ENCODE measurements at places on chromosomes 12 and 14.

DNA sequence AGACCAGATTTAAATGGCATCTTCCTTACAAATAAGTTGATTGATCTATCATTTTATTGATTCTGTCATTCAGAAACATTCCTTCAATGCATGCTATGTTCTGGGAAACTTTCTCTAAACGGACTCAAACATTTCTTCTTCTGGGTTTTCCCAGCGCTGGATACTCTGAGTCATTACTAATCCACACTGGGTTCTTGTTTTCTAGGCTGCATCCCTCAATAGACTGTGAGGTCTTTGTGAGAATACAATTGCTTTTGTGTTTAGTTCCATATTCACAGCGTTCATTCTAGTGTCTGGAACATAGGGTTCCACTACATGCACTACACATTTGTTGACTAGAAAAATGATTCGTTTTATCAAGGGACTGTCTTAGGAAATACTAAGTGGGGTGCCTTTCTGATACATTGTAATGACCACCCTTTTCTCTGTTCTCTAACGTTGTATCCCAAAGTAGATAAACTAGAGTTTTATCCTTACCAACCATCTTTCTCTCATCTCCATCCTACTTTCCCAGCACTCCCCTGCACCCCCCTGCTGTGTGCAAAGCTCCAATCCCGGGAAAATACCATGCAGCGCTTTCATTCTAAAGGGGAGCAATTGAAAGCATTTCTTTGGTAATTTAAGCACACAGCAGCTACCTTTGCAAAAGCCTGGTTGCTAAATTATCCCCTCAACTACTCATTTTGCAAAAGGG lies 878.7 kb downstream of the DIO2 start:
- DNase-seq, result no peak

DNA sequence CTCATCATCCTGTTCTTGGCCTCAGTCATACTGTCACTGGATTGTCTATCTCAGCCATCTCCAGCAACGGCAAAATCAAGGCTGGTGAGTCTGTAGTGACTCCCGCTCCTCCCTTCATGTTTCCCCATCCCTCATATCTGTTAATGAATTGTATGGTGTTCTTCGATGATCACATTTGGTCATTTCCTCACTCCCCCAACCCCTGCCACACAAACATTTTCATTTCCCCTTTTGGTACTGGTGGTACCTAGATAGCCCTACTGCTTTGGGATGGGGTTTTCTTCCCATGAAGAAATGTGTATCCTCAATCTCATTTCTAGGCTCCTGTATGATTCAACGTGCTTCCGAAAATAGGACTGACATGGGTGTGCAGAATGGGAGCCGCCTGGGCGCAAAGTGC lies 2.7 kb upstream of the KLHL33 start:
- no peak for DNase-seq

- no peak for DNase-seq
Observed at GRCh38 chr12:96091833-96092232, 56.4 kb upstream of the LTA4H start.

GRCh38 chr12:113860950-113861349 lies 105.2 kb downstream of the RBM19 start:
- no peak for DNase-seq

- no peak for DNase-seq
Observed at GRCh38 chr14:69955855-69956845, 76.9 kb downstream of the SMOC1 start.

GRCh38 chr14:78967111-78967809 lies 797.1 kb downstream of the NRXN3 start:
- DNase-seq, result no peak

- DNase-seq, result no peak
Observed at GRCh38 chr12:49667325-49668090, 39.7 kb downstream of the FMNL3 start.

DNA sequence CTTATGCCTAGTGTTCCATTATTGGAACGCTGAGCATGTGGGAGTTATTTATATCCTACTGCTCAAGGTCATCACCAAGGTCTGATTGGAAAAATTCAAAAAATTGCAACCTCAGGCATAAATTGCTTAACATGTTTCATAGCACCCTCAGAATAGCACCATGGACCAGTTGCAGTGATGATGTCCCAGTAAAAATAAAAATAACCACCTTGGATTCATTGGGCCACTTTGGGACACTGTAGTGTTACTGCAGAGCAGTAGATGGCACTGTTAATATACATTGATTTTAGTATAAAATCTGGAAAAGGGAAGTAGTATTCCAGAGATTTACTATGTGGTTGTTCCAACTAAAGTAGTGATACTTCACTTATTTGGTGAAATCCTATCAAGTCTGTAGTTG lies 31.0 kb upstream of the PTCSC3 start:
- no peak for DNase-seq

DNA sequence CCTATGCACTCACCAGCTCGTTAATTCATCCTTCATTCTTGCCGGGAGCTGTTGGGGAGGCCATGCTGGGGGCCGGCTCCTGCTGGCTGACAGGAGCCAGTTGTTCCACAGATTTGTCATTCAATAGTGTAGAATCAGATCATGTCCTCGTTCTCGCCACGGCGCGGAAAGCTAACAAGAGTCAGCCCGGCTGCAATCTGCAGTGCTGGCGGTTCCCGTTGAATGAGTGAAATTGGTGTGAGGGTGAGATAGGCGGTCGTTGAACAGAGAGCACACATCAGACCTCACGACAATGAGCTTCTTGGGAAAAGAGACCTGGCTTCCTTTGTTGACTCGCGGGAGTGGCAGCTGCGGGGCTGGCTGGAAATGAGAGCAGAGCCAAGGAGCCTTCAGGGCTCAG lies 57.5 kb downstream of the KIF26A start:
- DNase-seq, result no peak

GRCh38 chr14:104246401-104247335 lies 108.3 kb downstream of the KIF26A start:
- DNase-seq, result no peak

- no peak for DNase-seq
Observed at GRCh38 chr14:33678005-33678404, 272.9 kb downstream of the EGLN3 start.
